ENCODE measurements at places on chromosomes 6 and 20.

GRCh38 chr6:137155830-137156229 is 17.6 kb downstream of the IL22RA2 start:
- peak; percentile 21 for DNase-seq

- DNase-seq = no peak
Observed at GRCh38 chr20:14012671-14013070, 17.4 kb downstream of the MACROD2 start.

DNA sequence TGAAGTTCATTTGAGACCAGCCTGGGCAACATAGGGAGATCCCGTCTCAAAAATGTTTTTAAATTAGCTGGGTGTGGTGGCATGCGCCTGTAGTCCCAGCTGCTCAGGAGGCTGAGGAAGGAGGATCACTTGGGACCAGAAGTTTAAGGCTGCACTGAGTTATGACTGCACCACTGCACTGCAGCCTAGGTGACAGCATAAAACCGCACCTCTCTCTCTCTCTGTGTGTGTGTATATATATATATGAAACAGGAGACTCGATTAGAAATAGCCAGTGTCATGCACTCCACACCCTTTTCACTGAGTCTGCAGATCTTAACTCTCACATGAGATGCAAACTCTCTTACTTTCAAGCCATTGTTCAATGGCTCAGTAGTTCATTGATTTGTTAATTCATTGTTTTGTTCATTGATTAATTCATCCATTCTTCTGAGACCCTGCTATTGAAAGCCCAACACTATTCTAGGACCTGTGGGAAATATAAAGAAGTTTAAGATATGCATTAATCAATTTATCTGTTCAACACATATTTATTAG is 52.4 kb upstream of the MRPS10 start:
- DNase-seq = no peak

- DNase-seq = no peak
Observed at GRCh38 chr6:142047934-142048592, 84.7 kb upstream of the GJE1 start.

DNA sequence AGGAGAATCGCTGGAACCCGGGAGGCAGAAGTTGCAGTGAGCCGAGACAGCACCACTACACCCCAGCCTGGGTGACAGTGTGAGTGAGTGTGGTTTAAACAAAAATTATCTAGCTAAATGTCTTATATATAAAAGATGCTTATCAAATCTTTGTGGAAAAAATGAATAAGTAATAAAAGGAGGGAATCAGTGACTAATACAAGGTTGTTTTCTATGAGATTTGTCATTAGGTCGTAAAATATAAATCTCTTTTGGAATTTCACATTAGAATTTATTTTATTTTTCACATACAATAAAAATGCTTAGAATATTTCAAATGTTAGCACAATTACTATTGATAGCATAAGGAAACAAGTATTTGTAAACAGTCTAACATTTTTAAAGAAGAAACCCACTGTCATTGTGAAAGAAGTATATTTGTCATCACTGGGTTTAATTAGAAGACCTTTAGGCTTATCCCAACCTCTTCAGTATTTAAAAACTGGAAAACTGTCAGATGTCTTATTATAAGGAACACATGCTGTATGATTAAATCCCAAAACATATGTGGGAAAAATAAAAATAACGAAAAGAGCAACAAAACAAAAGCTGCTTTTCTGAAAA is 47.1 kb downstream of the ASCC3 start:
- DNase-seq = no peak

GRCh38 chr6:16154904-16155303 is 26.0 kb downstream of the MYLIP start:
- DNase-seq = no peak

- DNase-seq = no peak
Observed at GRCh38 chr20:44017905-44018258, 103.2 kb downstream of the TOX2 start.

DNA sequence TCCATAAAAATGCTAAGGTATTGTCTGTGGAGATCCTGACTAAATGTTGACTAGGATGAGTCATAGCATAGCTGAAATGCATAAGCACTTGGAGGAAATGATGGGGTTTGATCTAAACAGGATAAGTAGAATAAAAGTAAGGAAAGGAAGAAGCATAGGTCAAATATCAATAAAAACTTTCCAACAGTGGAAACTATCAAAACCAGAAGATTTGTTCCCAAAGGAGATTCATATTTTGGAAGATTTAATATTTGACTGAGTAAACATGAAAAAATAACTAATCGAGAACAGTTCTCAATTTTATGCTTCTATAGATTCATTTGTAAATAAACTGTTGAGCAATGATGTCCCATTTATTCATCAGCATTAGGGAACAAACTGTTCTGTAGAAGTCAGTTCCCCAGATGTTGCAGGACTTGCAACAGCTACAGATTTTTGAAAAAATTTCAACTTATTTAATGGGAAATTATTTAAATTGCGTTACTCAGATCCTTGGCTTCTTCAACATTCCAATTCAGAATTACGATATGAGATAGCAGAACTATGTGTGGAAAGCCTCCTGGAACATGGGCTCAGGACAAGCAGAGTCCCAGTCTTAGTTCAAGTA is 133.7 kb upstream of the TBX18 start:
- DNase-seq = no peak

DNA sequence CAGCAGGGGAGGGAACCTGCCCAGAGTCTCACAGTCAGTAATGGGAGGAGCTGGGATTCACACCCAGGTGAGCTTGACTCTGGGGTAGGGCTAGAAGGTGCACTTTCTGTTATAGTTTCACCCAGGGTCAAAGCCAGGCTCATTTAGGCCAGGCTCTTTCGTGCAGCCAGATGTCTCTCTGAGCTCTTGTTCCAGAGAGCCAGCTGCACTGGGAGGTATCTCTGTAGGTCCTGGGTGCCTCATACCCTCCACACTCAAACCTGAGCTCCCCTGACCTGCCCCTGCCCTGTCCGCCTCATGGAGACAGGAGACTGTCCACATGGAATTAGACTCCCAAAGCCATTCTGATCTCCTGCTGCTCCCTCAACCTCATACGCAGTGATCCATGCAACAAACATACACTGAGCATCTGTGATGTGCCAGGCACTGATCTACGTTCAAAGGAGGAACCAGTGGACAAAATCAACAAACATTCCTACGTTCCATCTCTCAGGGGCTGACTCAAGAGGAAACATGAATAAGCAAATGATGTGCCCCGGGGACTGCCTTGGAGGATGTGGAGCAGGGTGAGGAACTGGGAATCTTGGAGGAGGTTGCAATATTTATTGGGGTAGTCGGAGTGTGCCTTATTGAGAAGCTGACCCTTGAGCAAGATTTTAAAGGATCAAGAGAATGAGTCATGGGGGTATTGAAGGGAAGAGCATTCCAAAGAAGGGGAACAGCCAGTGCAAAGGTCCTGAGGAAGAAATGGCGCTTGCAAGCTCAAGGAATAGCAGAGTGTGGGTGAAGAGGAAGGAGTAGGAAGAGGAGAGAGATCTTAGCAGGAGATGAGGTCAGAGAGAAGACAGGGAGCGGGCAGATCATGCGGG is 71.3 kb upstream of the TOX2 start:
- no peak for DNase-seq

GRCh38 chr6:56450882-56451739 is 191.6 kb downstream of the DST start:
- DNase-seq = no peak

DNA sequence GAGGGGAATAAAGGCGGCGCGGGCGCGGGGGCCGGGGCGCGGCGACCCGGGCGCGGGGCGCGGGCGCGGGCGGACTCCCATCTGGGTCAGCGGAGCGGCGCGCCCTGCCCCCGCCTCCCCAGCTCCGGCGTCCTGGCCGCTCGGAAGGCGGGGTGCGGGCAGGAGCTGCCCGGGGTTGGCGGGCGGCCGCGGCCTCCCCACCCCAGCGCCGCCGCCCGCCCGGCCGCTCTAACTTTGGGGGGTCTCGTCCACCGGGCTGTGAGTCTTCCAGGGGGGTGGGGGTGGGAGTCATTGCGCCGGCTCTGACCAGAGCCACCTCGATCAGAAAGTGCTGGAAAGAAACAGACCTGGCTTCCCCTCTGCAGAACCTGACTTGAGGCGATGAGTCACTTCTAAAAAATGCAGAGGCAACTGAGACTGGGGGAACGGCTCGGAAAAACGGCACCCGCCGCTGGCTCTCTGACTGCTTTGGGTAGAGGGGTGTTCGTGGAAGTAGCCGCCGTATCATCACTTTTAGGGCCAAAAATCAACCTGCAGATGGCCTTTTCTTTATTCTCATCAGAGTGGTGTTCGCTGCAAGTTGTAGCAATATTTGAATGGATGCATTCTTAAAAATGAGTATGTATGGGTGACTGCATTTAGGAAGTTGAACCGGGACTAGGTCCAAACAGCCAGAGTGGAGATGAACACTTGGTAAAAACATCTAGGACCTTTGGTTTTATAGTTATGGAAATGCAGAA is 667 bp downstream of the CAP2 start:
- no peak for DNase-seq

DNA sequence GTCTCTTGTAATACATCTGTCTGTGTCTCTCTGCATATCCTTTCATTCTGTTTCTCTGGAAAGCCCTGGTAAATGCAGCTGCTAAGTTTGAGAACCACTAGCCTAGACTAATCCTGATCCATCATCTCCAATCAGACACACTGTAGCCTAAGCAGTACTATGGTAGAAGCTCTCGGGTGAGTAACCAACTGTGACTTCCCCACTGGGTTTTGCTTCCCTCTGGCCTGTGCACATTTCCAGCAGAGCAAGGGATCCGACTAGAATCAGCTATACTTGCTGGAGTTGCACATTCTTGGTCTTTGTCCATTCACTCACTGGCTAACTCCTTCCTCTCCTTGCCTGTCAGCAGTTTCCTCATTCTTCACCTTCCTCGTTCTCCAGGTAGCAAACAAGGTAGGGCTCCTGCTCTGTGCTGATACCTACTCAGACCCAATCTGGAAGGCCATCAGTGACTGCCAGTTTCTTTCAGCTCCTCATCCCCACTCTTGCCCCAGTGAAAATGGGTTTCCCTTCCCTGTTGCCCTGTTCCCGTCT is 184.2 kb downstream of the PLCB4 start:
- DNase-seq = no peak

DNA sequence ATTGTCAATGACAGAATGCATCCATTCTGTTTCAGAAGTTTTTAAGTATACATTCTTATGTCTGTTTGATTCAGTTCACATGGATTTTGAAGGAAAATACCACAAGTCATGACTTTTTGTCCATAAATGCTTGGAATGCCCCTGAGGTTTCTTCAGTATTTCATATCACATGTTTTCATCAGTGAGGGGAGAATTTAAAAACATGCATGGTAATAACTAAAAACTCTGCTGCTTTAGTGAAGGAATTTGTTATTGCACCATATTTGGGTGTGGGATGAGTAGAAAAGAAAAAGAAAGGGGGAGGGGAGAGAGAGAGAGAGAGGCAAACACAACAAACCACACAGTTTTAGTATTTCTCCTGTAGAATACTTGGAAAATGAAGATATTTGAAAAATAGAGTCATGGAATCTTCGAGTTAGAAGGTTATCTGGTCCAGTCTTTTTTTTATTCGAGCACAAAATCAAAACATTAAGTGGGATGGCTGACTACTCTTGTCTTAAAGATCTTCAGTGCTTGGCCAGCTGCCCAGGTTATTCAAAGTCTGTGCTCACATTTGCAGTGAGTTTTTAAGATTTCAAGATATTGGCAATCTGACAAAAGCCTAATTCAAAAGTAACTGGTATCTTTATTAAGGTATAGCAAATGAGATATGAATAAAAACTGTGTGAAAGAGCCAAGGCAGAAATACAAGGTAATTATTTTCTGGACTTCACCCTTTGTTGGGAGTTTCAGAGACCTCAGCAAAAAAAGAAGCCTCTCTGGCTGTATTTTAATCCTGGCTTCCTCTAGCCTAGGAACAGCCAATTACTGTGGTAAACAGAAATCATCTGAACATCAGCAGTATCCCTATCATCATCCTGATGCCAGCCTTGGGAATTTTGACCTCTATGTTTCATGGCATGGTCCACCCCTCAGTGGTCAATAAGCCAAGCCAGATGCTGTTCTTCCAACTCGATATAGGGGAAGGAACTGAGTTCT is 687.9 kb upstream of the CITED2 start:
- DNase-seq = no peak

DNA sequence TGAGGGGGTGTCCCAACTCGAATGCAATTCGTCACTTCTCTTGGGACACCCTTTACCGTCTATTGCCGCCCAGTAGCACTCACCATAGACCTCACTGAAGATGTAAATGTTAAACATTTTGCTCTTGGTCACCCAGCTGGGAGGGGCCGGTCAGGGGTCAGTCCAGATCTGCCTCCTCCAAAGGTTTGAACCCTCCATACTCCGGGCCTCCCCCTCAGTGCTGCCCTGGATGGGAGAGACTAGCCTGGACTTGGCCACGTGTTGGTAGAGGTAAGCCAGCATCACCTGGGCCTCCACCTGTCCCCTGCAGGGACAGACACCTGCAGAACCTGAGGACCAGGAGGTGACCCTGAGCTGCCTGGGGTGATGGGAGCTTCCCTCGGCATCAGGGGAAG is 5.0 kb upstream of the MYT1 start:
- no peak for DNase-seq

DNA sequence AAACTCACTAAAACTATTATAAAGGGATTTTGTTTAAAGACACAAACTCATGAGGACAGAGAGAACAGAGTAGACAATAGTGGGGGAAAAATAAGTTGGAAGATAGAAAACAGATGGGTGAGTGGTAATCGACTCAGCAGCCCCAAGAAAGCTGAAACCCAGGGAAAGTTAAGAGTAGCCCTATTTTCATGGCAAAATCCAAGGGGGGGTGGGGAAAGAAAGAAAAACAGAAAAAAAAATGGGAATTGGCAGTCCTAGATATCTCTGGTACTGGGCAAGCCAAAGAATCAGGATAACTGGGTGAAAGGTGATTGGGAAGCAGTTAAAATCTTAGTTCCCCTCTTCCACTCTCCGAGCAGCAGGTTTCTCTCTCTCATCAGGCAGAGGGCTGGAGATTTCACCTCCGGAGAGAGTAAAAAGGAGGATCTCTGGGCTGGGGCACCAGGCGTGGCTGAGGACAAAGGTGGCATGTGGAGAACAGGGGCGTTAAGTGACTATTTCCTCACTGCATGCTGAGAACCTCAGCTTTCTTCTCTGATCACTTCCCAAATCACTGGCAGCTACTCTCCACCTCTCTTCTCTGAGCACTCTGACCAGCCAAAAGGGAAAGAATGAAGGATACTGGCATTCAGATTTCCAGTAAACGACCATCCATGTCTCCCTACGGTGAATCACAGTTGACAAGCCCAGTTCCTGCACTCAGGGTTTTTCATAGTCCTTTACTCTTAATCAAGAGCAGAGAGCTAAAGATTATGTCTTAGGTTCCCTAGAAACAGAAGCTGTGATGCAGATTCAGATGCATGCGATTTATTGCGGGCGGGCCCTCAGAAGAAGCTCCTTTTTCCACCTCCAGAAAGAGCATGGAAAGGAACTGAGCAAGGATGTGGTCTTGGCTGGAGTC is 7.3 kb upstream of the RNF24 start:
- no peak for DNase-seq

DNA sequence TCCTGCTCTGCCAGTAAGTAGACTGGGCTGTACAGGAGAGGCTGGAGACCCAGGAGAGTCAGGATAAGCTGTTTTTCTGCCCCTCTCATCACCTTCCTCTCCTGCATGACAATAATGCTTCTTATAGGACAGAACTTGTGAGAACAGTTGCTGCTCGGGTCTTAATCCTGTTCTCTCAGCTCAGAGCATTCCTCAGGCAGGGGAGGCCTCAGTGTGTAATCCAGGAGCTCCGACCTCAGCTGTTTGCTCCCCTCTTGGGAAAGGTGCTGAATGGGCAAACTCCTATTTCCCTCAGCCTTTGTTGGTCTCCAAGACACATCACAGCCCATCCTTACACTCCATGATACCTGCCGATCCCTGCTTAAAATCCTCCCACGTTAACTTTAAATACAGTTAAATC is 134.9 kb upstream of the LRFN2 start:
- no peak for DNase-seq
